ENCODE measurements at places on chromosomes 4 and X. TPM values are rescaled to one million over a fixed set of nuclear protein-coding genes. Genes with fewer than 3 reads are reported as not detected.

The RNF150 gene
- 20.1 TPM for polyA plus RNA-seq

The CT45A1 gene
- not detected for polyA plus RNA-seq

The MAGEB10 gene
- not detected for polyA plus RNA-seq

The TLR3 gene
- not detected for polyA plus RNA-seq

The MAGEB2 gene
- polyA plus RNA-seq: not detected

The TBX22 gene
- 0.87 TPM for polyA plus RNA-seq

- DNase-seq: no peak
Measured at GRCh38 chrX:154046031-154046781, 26.5 kb upstream of the IRAK1 start.

DNA sequence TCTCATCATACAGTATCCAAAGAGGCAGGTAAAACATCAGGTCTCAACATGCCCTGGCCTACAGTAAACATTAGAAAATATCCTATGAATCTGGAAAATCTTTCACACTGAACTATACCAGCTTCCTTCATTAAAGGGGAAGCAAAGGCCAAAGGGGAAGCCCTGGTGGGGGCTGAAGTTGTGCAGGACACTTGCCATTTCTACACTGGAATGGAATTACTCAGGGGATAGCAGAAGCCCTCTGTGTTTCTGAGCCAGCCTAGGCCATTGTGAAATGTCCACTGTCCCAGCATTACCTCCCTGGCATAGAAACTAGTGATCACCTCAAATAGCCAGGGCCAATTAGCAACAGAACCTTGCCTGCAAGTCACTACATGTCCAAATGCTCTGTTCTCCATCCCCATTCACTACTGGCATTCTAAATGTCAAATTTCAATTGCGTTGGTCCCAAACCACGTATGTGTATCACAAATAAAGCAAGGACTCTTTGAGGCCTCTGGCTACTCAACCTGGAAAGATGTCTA is 429.9 kb downstream of the AFF2 start:
- no peak for DNase-seq

DNA sequence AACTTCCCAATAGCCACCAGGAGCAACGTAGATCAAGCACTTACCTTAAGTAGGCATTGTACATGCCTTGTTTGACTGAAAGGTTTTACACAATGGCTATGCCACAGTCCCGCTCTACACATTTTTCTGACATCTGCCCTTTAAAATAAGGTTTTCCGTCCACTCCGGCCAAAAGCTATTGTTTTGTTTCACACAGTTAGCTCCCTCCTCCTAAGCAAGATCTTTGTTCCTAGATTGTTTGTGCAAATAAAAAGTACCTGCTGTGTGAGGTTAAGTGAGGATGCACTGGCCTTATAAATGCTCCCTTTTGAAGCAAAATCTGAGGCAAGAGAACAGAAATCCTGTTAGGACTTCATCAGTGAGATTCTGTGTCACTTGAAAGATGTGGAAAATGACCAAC is 11.8 kb downstream of the SCD5 start:
- DNase-seq: no peak

DNA sequence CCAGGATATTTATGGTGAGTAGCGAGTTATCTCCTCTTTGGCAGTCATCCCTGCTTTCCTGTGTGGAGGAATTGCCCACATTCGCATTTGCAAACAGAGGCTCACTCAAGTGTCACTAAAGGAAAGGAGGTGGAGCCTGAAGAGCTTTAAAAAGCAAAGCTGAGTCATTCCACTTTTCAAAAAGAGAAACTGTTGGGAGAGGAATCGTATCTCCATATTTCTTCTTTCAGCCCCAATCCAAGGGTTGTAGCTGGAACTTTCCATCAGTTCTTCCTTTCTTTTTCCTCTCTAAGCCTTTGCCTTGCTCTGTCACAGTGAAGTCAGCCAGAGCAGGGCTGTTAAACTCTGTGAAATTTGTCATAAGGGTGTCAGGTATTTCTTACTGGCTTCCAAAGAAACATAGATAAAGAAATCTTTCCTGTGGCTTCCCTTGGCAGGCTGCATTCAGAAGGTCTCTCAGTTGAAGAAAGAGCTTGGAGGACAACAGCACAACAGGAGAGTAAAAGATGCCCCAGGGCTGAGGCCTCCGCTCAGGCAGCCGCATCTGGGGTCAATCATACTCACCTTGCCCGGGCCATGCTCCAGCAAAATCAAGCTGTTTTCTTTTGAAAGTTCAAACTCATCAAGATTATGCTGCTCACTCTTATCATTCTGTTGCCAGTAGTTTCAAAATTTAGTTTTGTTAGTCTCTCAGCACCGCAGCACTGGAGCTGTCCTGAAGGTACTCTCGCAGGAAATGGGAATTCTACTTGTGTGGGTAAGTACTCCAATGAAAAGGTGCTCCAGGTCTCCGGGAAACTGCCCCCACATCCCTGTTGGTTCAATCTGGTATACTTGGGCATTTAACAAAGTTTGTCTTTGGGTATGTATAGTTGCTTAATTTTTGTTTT is at the start of gene EGF:
EGF (plus strand) TSS at position 178 of the 890 bp plus-strand sequence; CDS start at position 631, 453 bp downstream.
- peak; percentile 42 for DNase-seq

DNA sequence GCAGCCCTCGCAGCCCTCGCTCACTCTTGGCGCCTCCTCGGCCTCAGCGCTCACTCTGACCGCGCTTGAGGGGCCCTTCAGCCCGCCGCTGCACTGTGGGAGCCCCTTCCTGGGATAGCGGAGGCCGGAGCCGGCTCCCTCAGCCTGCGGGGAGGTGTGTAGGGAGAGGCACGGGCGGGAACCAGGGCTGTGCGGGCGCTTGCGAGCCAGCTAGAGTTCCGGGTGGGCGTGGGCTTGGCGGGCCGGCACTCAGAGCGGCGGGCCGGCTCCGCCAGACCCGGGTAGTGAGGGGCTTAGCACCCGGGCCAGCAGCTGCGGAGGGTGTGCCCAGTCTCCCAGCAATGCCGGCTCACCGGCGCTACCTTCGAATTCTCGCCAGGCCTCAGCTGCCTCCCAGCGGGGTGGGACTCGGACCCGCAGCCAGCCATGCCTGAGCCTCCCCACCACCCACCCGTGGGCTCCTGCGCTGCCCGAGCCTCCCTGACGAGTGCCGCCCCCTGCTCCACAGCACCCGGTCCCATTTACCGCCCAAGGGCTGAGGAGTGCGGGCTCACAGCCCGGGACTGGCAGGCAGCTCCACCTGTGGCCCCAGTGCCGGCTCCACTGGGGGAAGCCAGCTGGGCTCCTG is 1.4 kb upstream of the AADAT start:
- DNase-seq: no peak

GRCh38 chr4:61068745-61069144 is 131.4 kb upstream of the ADGRL3 start:
- DNase-seq: peak; percentile 86

GRCh38 chr4:118400356-118400755 is 47.6 kb upstream of the PRSS12 start:
- no peak for DNase-seq

- DNase-seq: no peak
Measured at GRCh38 chr4:102757681-102758080, 3.1 kb downstream of the MANBA start.

- DNase-seq: no peak
Measured at GRCh38 chr4:73705056-73705432, 35.3 kb upstream of the CXCL8 start.

GRCh38 chr4:91965166-91965565 is 338.6 kb upstream of the GRID2 start:
- no peak for DNase-seq

- DNase-seq: no peak
Measured at GRCh38 chr4:81516241-81516640, 44.5 kb upstream of the RASGEF1B start.

DNA sequence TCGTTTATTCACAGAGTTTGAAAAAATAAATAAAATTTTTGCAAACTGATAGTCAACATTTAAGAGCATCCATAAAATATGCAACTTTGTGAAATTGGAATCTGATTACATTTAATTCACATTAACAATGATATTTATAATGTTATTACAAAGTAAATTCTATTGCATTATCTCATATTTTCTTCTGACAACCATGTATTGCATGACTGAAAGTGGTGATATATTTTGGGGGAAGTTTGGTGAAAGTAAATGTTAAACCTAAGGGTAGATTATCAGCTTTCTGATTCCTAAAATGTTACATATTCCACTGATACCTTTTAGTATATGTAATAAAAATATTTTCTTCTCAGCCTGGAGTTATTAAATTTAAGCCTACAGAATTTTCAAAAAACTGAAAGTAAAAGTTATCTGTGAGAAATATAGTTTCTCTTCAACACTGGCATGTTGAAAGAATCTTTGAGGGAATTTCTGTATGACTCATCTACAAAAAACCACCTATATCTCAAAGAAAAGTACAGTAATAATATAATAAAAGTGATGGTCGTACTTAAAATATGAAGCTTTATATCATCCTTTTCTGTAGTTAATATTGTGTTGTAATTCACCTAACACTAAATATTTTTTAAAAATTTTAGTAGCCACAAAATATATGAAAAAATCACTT is 1179.6 kb upstream of the PCDH7 start:
- no peak for DNase-seq

Measured in cardiac muscle cell (in vitro differentiated cells and primary cell).